Activated T-cell treated with anti-CD3 and anti-CD28 coated beads for 4 hours (primary cell): ENCODE measurements at places on chromosomes 2 and 18.

- DNase-seq, result no peak
These were observed 177.3 kb downstream of the AGAP1 start for GRCh38 chr2:235670974-235671787.

GRCh38 chr2:158021226-158021625 lies 80.5 kb upstream of the UPP2 start:
- no peak for DNase-seq

- no peak for DNase-seq
These were observed 148.4 kb downstream of the NBAS start for GRCh38 chr2:15412779-15413178.

- no peak for DNase-seq
These were observed 346.7 kb downstream of the RAD51AP2 start for GRCh38 chr2:17171446-17172049.
